ENCODE measurements at places on chromosomes 16 and 17.

DNA sequence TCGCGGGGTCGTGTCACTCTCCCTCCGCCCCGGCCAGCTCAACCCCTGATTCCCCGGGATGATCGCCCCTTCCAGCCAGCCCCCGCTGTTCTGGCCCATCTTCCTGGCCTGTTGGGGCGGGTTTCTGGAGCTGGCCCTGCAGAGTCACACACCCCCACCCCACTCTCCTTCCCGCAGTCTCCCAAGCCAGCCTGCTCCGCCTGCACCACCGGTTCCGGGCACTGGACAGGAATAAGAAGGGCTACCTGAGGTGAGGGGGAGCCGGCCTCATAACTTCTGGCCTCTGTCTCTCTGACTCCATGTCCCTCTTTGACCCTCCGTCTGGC is 621 bp downstream of the CHP2 start:
- DNase-seq, result no peak

- DNase-seq, result peak; percentile 37
Measured at GRCh38 chr17:42937712-42938596, 26.3 kb downstream of the AARSD1 start.

- DNase-seq, result peak; percentile 98
Measured at GRCh38 chr17:58232707-58233156, 5.7 kb upstream of the LPO start.

DNA sequence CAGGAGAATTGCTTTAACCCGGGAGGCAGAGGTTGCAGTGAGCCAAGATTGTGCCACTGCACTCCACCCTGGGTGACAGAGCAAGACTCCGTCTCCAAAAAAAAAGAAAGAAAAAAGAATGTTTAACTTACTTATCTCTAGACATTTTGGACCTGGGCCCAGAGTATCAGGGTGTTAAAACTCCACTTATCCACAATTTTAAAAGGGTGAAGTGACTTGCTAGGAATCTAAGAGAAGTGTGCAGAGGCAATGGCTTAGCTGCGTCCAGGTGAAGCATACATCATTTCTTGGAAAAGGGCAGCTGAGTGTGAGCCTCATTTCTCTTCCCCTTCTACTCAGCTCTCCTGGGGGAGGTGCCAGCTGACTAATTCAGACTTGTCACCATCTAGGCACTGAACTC is 25.1 kb downstream of the ALDH3A2 start:
- no peak for DNase-seq

- no peak for DNase-seq
Measured at GRCh38 chr16:12500771-12501170, 302.9 kb downstream of the CPPED1 start.

DNA sequence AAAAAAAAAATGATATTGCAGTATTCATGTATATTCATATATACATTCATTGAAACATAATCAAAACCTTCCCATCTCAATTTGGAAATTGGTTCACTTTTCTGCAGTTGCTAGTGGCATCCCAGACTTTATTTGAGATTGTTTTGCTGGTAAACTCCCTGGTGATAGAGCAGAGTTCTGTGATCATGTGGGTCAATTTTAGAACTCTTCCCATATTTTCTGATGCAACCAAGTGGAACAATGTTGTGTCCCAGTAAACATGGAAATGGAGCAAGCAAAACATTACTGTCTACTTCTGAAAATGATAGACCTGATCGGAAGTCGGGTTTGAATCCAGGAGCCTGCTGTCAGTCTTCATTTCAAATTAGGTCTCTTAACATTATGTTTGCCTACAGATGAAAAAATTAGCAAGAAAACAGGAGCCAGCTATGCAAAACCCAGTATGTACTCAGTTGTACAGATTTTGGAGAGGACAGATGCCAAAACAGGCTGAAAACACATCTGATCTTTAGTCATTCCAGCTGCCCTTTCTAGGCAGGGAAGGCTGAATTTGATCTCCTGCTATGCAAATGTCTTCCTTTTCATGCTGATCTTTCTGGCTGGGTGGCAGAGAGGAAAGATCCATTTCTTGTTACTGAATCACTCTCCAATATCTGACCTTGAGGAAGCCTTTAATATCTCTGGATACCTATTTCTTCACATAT is 786.6 kb upstream of the SOX9 start:
- no peak for DNase-seq

GRCh38 chr17:50055055-50055425 is 870 bp upstream of the ITGA3 start:
- DNase-seq, result peak; percentile 62

DNA sequence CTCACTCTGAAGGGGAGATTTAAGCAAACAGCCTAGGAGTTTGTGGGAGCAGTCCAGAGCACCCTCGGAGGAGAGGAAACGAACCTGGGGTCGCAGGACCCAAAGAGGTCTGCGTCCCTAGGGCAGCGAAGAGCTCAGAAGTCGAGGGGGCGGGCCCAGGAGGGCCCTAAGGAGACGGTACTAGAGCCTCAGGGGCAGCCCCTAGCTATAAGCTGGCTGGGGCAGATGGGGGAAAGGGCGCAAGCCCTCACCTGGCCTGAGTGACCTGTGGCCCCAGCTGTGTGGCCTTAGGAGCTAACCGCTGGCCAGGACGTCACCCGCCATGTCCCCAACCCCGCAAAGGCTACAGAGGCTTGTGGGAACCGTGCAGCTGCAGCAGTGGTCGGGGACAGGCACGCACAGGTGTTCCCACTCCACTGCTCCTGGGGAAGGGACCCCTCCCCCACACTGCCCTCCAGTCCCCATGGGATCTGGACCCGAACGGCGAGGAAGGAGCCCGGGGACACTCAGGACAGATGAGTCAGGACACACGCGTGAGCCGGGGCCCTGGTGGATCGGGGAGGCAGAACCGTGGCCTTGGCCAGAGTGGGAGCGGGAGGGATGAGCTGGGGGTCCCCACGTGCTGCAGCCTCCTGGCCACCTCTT is 2.0 kb upstream of the CTRB2 start:
- DNase-seq, result no peak

DNA sequence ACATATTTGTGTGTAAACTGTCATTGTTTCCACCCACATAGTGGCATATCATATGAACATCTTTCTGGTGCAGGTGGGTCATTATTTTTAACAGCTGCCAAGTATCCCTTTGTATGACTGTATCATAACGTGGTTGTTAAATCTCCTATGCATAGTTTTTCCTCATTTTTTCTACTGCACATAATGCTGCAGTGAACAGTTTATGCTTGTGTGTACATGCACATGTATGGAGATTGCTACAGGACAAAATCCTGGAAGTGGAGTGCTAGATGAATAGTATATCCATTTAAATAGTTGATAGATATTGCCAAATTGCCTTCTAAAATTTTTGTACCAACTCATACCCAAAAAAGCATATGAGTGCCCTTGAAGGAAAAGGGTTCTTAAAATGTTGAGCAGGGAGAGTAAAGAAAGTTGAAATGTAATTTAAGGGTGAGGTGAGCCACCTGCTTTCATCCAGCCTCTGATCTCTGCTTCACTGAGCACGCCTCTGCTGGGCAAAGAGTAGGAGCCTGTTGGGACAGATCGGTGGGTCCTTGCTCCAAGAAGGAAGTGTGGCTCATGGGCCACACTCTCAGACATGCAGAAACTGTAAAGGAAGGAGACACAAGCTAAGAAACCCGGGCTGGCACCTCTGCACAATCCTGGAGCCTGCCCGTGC is 55.3 kb downstream of the HLF start:
- no peak for DNase-seq

GRCh38 chr17:65277576-65277975 is 140.4 kb downstream of the RGS9 start:
- DNase-seq, result no peak

- DNase-seq, result no peak
Measured at GRCh38 chr16:57134982-57135381, 42.6 kb downstream of the CPNE2 start.

DNA sequence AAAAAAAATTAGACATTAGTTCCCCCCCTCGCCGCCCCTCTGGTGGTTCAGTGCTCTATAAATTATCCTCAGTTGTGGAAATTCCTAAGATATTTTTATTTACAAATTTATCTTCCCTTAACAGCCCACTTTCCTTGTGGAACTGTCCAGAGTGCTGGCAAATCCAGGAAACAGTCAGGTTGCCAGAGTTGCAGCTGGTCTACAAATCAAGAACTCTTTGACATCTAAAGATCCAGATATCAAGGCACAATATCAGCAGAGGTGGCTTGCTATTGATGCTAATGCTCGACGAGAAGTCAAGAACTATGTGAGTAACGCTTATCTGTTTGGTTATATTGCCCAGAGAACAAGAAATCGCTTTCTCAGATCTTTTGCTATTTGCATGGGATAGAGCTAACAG is 2.9 kb downstream of the KPNB1 start:
- DNase-seq, result no peak

- DNase-seq, result no peak
Measured at GRCh38 chr16:27225536-27226360, 22.4 kb downstream of the KDM8 start.

DNA sequence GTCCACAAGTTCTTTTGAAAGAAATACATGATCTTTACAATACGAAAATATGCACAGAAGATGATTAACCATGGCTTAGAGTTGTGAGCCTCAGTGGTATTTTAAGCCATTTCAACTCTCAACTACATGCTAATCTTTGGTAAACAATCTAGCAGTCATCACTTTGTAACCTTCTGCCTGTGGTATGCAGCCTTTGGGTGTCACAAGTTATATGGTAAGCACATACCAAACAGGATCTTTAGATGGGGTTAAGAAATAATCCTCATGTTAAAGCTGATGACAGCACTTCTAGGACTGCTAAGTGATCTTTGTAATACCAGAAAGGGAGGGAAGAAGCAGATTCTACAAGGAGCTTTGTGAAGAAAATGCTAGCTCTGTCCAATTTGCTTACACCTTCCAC is 74.3 kb downstream of the CA4 start:
- no peak for DNase-seq

- no peak for DNase-seq
Measured at GRCh38 chr16:82137822-82138167, 32.2 kb downstream of the MPHOSPH6 start.

GRCh38 chr17:74196541-74197317 is 6.7 kb upstream of the RPL38 start:
- no peak for DNase-seq

GRCh38 chr17:18988546-18989173 is 15.9 kb downstream of the FAM83G start:
- no peak for DNase-seq

GRCh38 chr16:50425648-50426047 is 56.9 kb upstream of the BRD7 start:
- DNase-seq, result no peak

GRCh38 chr16:60463986-60464385 is 1572.3 kb downstream of the CDH8 start:
- DNase-seq, result no peak

- no peak for DNase-seq
Measured at GRCh38 chr16:12567602-12568001, 236.1 kb downstream of the CPPED1 start.

GRCh38 chr16:68553186-68553585 is 14.1 kb downstream of the ZFP90 start:
- no peak for DNase-seq

DNA sequence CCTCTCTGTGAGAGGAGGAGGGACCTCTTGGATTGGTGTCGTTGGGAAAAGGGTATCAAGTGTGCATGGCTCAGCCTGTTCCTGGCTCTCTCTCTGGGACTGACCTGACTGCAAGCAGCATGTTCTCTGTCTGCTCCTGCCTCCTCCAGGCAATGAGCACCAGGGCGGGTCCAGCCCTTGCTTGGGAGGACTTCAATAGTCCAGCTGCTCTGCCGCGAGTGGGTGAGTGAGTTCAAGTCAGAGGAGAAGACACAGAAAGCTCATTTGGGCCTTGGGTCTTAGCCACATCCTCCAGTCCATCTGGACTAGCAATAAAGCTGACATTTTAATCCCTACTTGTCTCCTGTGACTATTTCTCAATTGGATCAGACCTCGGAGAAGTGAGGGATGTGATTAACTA is 25.2 kb upstream of the TNS4 start:
- DNase-seq, result no peak

DNA sequence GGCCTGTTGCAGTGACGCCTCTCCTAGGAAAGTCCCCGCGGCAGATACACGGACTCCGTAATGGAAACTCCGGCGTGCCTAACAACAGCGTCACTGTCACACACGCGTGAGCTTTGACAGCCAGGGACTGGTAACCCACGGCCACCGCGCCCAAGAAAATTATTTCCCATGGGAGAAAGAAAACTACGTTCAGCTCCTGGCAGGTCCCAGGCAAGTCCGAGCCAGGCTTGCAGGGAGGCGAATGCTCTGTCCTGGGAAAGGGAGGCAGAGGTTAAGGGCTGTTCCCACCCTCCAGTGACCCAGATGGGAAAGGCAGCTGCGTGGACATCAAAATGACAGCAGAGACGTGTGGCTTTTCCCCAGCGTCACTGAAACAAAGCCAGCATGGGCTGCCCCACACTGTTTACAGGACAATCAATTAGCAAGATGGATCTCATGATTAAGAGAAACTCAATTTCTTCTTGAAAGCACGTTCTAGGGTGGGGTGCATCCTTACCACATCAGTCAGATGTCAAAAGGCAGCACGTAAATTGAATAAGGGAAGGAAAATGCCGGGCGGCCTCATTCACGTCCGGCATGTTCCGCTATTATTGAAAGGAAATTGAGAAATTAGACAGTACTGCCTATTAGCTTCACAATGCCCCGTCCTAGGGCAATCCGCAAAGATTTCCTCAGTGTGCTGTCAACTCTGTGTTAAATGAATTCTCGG is 82.5 kb downstream of the NXN start:
- DNase-seq, result no peak

DNA sequence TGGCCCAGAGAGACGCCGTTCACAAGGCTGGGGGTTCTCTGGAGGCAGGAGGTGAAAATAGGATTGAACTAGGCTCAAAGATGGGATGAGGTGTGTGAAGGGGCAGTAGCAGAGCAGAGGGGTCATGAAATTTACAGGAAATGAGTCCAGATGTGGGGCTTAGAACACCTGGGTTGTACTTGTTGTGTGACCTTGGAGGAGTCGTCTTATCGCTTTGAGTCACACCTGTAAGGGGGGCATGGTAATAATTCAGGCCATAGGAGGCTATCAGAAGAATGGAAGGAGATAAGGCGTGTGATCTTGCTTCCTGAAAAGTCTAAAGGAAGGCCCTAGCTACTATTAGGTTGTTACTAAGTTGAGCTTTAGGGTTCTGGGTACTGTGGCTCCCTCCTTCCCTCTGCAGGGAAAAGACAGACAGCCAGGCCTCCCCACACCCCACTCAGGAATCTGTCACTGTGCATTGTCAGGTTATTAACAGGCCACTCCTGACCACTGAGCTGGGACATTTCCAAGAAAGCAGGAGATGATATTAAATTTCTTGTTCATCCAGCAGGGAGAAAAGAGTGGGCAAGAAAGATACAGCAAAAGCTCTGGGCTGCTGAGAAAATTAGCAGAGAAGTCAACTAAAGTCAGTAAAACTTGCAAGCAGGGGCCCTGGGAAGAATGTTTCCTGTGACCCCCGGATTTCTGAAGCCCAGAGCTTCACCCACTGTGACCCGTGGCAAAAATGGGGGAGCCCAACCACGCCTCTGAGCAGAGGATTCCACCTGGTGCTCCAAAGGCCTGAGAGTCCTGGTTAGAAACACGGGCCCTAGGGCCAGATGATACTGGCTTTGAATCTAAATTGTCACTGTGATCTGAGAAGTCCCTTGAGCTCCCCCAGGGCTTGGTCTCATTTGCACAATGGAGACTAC is 6.0 kb upstream of the CDC42EP4 start:
- DNase-seq, result no peak

- DNase-seq, result no peak
Measured at GRCh38 chr17:79721993-79722671, 8.6 kb upstream of the ENPP7 start.

- DNase-seq, result peak; percentile 6
Measured at GRCh38 chr17:60256174-60256573, 106.4 kb downstream of the CA4 start.
